ENCODE measurements at places on chromosomes 16 and 17. TPM values are rescaled to one million over a fixed set of nuclear protein-coding genes. Genes with fewer than 3 reads are reported as not detected.

GRCh38 chr17:80938556-80938955, 53.1 kb upstream of the CHMP6 start:
- DNase-seq, result no peak

The CHST5 gene
- total RNA-seq, result 0.27 TPM

- no peak for DNase-seq
Observed at GRCh38 chr17:40303009-40303657, 5.8 kb upstream of the RARA start.

The HAS3 gene
- 1.6 TPM for total RNA-seq

The C16orf92 gene
- total RNA-seq, result not detected

The CDRT15 gene
- total RNA-seq, result not detected

The KRT39 gene
- not detected for total RNA-seq

DNA sequence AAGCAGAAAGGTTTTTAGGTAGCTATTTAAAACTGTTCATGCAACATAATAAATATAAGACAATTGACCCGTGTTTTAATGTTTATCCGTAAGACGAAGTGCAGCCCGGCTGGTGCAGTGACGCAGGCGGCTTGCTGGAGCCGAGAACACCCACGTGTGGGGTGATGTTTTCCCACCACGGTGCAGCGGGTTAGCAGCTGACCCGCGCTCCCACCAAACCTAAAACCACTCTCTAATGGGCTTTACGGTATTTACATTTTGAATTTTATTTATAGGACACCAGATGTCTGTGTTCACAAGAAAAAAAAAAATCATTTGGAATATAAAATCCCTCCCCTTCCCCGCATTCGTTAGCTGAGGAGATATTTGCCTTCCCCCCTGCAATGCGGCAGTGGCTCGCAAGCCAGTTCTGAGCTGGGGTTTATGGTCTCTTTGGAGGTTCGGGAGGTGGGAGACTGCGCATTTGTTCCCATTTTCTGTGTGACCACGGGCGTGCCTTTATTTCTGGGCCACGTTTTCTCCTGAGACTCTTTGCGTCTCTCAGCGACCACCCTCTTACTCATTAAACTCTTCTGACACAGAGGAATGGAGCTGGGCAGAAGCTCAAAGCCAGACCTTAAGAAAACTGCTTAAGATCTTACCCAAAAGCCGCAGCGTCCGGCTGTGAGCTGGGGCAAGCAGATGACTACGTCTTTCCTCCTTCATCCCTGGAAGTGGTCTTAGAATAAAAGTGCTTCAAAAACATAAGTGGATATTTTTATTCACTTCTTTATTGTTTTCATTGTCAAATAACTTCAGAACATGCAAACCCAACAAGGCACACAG, 301.1 kb downstream of the IRF8 start:
- no peak for DNase-seq

- DNase-seq, result no peak
Observed at GRCh38 chr17:80214012-80214877, 5.9 kb downstream of the SGSH start.

DNA sequence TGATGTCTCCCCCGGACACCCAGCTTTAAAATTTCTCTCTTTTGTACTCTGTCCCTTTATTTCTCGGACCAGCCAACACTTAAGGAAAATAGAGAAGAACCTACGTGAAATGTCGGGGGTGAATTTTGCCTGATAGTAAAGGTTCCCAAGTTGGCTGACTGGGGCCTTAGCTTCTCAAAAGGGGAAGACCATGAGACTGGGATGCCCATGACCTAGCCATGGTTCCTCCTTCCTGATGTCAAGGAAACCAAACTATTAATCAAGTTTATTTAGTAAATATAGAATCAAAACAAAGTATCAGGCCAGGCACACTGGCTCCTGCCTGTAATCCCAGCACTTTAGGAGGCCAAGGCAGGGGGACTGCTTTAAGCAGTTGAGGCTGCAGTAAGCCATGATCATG, 2.4 kb upstream of the EIF1 start:
- DNase-seq, result no peak

The NPIPB8 gene
- not detected for total RNA-seq

The GUCY2D gene
- not detected for total RNA-seq

DNA sequence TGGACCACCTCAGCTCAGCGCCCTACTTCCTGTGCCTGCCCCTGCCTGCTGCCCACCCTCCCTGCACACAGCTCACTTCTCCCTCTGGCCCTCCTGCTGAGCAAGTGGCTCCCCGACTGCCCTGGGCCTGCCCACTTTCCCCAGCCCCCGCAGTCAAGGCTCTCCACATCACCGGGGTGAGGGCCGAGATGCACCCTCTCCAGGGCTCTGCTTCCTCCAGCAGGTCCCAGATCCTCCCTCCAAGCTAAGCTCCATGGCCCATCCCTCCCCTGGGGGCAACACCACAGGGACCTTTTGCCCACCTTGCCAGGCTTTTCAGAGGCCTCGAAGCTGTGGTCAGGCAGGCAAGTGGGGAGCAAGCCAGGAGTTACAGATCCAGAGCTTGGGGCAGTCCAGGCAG, 820.2 kb downstream of the KCNJ18 start:
- DNase-seq, result peak; percentile 83

DNA sequence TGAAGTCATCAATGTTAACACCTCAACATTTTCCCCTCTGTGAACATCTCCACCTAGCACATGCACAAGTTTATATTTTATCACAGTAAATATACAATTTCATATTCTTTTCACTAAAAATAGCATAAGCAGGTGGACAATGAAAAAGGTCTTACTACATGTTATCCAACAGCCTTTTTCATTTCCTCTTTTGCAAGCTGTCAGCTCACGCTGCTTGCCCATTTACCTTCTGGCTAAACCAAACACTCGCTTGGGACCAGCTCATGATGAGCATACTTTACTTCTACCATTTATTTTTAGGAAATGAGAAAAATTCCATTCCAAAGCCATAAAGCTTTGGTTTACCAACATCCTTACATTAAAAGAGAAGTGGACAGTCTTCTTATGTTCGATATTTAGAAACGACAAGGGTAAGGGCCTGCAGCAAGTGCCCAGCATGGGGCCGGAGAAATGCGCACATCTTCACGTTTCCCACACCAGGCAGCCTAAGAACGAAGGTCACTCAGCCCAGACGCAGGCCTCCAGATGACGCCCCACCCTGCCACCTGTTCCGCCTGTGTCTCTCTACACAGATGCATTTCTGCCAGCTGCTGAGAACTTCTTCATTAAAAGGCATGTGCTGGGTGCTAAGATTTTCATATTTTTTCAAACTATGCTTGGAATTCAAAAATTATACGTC, 13.9 kb downstream of the SNN start:
- no peak for DNase-seq

- no peak for DNase-seq
Observed at GRCh38 chr17:27473748-27474609, 17.7 kb downstream of the KSR1 start.

DNA sequence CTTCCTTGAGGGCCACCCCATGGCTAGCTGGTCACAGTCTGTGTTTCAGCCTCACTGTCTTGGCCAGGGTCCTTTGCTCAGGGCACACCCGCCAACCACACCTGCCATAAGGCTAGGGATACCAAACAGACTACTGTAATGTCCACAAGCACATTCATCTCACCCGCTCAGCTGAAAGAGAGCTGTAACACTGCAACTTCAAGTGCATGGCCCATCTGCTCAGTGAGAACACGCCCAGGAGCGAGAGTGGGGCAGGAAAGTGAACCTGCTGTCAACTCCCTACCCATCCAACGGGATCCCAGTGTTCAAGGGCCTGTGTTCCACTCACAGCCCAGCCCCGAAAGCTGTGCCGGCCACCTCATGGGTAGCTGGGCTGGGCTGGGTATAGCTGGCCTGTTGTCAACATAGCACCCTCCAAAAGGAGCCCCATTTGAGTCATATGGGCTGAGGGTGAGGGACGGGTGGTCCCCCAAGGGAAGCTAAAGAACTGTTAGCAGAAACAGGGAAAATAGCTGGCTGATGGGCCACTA, 55.7 kb downstream of the SCNN1B start:
- no peak for DNase-seq

GRCh38 chr17:14302091-14302430, 1.2 kb downstream of the HS3ST3B1 start:
- DNase-seq, result peak; percentile 81

GRCh38 chr16:67825119-67825518, 17.0 kb upstream of the THAP11 start:
- no peak for DNase-seq
